EH (cell line): ENCODE measurements at places on chromosomes 1 and 21.
A peak's percentile ranks its signal among the peaks of the same experiment; 100 is the strongest.

GRCh38 chr1:17587693-17588047, 48.2 kb downstream of the ARHGEF10L start:
- peak; percentile 95 for DNase-seq

- DNase-seq: no peak
Measured at GRCh38 chr1:80566867-80567266, 1233.9 kb upstream of the ADGRL2 start.

- peak; percentile 49 for DNase-seq
Measured at GRCh38 chr1:64295561-64295960, 92.1 kb downstream of the UBE2U start.

DNA sequence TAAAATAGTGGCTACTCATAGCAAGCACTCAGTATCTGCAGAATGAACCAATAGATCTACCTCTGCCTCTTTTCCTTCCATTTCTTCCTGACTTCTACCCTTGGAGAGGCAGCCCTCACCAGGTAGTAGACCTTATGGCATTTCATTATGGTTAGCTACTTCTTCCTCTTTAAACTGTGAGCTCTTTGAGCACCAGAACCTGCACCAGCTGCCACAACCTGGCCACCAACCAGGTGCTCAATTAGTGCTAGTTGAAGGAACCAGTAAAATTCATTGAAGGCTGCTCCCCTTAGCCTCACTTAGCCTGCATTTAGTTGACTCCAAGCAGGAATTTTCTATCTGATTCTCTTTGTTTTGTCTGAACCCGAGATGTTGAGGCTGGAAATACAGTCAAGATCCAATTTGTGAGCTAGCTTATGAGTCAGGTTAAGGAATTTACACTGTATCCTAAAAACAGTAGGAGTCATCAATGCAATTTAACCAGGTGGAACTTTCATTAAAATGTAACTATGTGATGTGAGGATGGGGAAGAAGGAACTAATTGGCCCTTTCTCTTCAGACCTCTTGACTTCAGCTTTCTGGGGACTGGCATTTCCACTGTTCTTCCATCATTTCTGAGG, 81.5 kb upstream of the UBE2U start:
- DNase-seq: no peak

GRCh38 chr1:228336308-228337030, 70.2 kb downstream of the TRIM11 start:
- peak; percentile 7 for DNase-seq

- no peak for DNase-seq
Measured at GRCh38 chr1:101420406-101420805, 183.6 kb downstream of the S1PR1 start.

GRCh38 chr1:155706139-155706538, 17.2 kb downstream of the DAP3 start:
- DNase-seq: peak; percentile 76

DNA sequence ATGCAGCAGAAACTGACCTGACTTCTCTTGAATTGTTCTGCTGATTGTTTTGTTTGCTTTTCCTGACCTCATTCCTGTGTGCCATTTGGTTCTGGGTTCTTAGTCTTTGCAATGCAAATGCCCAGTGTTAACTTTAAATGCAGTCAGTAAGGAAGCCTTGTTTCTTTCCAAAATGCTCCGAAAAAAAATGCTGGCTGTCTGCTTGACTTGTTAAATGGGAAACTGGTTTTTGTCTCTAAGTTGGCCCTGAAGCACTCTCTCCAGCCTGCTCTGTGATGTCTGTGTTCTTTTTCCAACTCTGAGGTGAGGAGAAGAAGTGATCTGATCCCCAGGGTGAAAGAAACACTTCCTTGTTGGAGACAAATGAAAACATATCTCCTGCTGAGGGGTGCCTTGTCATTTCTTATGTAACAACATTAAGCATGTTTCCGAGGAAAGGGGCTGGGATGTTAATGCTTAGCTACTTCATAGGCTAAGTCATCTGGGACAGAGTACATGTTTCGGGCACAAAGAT, 256.3 kb upstream of the ADGRL4 start:
- no peak for DNase-seq

GRCh38 chr1:71593523-71593922, 512.7 kb upstream of the ZRANB2 start:
- peak; percentile 24 for DNase-seq

- DNase-seq: peak; percentile 51
Measured at GRCh38 chr1:172941471-172941870, 109.3 kb downstream of the TNFSF18 start.
